GM10248 (cell line): ENCODE measurements at places on chromosomes 2 and 18.
A peak's percentile ranks its signal among the peaks of the same experiment; 100 is the strongest.

DNA sequence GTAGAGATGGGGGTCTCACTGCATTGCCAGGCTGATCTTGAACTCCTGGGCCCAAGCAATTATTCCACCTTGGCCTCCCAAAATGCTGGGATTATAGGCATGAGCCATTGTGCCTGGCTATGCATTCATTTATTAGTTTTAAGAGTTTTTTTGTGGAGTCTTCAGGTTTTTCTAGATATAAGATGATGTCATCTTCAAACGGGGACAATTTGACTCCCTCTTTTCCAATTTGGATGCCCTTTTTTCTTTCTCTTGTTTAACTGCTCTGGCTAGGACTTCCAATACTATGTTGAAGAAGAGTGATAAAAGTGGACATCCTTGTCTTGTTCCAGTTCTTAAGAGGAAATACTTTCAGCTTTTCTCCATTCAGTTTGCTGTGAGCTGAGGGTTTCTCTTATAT, 113.7 kb upstream of the PARD3B start:
- no peak for DNase-seq

DNA sequence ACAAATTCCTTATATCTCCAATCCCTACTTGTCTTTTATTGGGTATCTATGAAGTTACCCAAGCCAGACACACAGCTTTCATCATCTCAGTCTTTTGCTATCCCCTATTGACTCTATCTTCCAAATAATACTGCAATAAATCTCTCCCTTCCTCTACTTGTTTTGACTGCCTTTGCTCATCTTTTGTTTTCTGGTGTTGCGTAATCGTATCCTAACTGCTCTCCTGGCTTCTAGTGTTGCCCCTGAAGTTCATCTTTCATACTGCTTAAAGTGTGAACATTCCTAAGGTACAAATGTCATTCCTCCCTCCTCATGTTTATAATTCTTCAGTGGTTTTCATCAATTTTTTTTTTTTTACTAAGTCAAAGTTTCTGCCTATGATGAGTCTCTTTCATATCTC, 491.3 kb upstream of the DCC start:
- DNase-seq = no peak

DNA sequence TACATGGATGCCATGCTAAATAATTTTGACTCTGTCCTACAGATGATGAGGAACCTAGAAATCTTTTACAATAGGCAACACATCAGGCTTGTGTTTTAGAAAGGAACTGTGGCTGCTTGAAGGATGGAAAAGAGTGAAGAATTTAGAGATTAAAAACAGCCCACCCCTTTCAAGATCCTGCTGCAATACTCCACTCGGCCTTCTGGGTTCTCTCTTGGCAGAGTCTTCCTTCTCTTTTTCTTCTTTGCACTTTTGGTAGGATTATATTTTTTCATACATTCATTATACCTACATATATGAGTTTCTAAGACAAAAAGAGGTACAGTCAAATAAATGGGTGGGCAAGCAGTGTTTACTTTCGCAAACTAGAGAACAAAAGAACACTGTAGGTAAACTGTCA, 474.3 kb downstream of the ERBB4 start:
- no peak for DNase-seq

DNA sequence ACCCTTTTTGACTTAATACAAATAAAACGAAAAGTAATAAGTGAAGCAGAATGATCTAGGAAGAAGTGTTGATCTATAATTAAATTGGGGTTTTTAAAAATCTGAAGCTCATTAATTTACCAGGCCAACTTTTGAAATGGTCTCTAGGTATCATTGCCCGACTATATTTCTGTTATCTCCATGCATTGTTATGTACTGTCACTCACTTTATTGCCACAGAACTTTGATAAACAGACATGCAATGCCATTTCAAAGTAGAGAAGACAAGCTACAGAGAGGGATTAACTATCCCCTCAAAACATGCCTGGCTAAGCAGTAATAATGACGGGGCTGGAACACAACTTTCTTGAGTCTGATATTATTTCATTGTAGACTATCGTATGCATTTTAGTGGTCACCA, 147.6 kb upstream of the ITGA4 start:
- no peak for DNase-seq

DNA sequence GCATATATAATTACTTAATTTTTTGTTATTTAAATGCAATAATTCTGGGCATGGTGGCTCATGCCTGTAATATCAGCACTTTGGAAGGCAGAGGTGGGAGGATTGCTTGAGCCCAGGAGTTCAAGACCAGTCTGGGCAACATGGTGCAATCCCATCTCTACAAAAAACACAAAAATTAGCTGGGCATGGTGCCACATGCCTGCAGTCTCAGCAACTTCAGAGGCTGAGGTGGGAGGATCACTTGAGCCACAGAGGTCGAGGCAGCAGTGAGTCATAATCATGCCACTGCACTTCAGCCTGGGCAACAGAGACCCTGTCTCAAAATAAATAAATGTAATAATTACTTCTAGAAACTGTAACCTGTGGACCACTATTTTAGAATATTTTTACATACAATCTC, 21.5 kb upstream of the TMEM87B start:
- no peak for DNase-seq

DNA sequence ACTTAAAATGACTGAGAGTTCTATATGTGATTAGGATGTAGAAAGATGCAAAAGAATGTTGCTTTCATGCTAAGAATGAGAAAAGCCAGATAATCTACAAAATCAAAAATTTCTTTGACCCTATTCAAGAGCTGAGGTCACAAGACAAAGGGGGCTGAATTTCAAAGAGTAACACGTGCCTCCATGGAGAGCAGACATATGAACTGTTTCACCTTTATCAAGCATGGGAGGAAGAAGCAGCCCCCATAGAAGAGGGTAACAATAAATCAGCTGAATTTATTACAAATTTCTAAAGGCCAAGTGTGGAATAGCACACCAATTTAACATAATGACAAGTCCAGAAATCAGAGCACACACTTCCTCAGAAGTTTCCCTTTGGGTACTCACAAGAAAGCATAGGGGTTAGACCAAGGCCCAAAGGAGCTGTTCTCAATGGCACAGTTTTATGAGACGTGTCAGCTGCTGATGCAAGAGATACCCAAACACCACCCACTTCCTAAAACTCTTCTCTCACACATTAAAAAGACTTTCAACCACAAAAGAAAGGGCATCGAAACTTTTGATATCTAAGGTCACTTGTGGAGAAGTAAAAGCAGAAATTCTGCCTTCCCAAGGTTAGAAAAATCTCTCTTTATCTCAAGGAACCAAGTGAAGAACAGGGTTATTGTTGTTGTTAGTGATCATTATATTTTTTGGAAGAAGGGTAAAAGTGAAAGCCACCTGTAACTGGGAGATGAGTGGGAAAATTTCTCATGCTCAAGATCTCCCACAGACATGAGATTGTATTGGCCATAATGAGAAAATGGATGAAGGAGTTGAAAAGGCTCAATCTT, 950.1 kb downstream of the TRIB2 start:
- no peak for DNase-seq

DNA sequence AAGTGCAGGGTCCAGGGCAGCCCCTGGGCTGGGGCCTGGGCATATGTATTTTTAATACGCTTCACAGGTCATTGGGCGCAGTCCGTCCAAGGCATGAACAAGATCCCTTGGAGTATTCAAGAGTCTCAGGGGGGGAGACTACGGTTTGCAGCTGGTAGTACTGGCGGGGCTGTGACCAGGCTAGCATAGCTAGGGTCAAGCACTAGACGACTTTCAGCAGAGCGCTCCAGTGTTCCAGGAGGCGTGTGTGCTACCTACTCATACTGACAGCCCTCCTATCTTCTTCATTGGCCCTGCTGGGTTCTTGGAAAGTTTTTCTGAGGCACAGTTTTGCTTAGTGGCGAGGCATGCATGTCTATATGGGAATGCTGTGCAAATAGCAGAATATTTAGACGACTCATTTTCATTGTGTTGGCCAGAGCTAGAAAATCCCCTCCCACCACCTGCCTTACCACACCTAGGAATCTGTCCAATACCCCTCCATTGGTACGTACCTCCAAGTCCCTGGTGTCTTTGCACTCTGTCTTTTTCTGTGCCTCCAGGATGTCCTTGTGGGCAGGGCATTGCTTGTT, 68.2 kb downstream of the GLI2 start:
- no peak for DNase-seq

GRCh38 chr18:712401-713134, at the start of gene ENOSF1:
ENOSF1 (minus strand) TSS chr18:712630; CDS start chr18:712587, 43 bp downstream.
- peak; percentile 93 for DNase-seq

DNA sequence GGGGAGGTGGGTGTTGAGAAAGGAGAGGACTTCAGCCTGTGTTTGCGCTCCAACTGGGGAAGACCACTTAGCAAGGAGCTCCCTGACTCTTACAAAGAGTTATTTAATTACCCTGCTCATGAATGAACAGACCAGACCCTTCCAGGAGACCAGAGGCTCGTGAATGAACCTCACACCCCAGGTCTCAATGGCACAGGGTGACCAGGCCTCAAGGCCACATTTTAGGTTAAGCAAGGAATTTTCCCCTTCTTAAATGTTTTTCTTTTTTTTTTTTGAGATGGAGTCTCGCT, 25.3 kb downstream of the SMAD7 start:
- DNase-seq = no peak

GRCh38 chr2:219497495-219498279, 1.0 kb upstream of the GMPPA start:
- peak; percentile 80 for DNase-seq

GRCh38 chr2:85754313-85755095, 713 bp downstream of the ATOH8 start:
- no peak for DNase-seq

DNA sequence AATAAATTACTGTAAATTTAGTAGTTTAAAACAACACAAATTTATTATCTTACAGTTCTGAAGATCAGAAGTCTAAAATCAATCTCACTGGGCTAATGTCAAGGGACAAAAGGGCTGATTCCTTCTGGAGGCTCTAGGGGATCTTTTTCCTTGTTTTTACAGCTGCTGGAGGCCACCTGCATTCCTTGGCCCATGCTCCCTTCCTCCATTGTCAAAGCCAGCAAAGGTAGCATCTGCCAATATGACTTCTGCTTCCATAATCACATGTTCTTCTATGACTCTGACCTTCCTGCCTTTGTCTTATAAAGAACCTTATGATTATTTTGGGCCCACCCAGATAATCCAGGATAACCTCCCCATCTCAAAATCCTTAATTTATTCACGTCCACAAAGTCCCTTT, 46.0 kb upstream of the FAM136A start:
- DNase-seq = no peak
